ENCODE measurements at places on chromosomes 3 and 15.
A peak's percentile ranks its signal among the peaks of the same experiment; 100 is the strongest.

DNA sequence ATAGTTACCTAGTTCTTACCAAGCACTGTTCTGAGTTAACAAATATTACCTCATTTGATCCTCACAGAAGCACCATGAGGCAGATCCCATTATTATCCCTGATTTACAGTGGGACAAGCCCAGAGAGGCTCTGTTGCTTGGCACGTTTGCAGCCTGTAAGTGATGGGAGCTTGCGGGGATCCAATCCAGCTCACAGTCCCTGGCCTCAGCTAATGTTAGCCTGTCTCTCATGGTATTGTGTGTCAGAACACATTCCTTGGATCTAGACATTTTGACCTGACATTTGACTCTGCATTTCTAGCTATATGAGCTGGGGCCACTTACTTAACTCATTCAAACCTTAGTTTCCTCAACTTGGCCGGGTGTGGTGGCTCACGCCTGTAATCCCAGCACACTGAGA lies 246.9 kb upstream of the LRTM1 start:
- DNase-seq, result no peak

DNA sequence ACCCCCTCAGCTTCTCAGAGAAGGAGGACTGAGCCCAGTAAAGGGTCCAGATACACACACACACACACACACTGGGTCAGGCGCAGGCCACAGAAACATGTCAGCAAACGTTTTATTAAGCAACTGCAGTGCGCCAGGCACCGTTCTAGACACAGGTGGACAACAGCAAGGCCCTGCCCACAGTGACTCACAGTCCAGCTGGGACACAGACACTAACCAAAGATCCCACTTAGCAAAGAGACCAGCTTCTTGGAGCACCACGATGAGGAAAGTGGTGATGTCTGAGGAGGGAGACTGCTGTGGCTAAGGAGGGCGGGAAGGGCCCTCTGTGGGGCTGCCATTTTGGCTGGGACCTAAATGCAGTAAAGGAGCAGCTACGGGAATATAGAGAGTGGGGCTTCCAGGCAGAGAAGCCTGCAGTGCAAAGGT lies 2.8 kb upstream of the VILL start:
- DNase-seq, result no peak

DNA sequence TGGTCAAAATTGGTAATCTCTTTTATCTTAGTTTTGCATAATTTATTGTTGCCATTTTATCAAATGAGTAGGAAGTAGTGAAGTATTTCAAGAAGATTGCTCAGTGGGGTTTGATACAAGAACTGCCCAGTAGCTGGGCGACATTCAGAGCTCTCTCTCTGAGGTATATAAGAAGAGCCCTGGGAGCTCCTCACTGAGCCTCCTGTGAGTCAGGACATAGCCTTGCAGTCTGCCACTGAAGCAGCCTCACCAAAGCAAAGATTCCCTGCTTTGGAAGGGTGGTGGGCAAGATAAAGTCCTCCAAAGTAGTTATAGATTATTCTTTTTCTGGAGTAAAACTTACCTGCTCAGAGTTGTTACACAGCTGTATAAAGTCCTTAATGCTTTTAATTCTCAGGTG lies 26.1 kb downstream of the SKIL start:
- no peak for DNase-seq

- peak; percentile 93 for DNase-seq
These were observed at the start of gene USP13 for GRCh38 chr3:179652447-179653095. TSS of gene USP13 (plus strand) at chr3:179653040. CDS start at chr3:179653226, 186 bp downstream.

- DNase-seq, result no peak
These were observed 243.9 kb downstream of the FAM43A start for GRCh38 chr3:194929578-194929960.

- DNase-seq, result no peak
These were observed 13.0 kb downstream of the P2RY12 start for GRCh38 chr3:151371526-151371925.

DNA sequence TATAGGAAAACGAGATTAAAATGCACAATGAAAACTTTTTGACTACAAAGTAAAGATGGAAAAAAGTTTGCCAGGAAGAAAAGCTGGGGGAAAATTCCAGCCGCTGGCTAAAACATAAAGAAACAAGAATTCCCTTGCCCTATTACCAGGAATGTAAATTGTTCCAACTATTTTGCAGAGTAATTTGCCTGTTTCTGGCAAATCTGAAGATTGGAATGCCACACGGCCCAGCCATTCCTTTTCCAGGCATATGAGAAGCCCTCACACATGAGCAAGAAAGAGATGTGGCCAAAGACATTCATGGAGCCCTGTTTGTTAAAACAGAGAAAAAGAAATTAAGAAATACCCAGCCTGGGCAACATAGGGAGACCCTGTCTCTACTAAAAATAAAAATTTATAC lies 8.4 kb upstream of the GATA2 start:
- DNase-seq, result no peak

All from D341Med (cell line).